Suppressor macrophage (primary cell): ENCODE measurements at places on chromosomes 13 and 19.

GRCh38 chr19:39212375-39212742 is 8.3 kb upstream of the SYCN start:
- peak; percentile 37 for DNase-seq

GRCh38 chr19:35039881-35040825 is 1.4 kb upstream of the HPN start:
- DNase-seq, result no peak

- no peak for DNase-seq
These were observed 70.1 kb downstream of the ZNF208 start for GRCh38 chr19:21940684-21941083.

DNA sequence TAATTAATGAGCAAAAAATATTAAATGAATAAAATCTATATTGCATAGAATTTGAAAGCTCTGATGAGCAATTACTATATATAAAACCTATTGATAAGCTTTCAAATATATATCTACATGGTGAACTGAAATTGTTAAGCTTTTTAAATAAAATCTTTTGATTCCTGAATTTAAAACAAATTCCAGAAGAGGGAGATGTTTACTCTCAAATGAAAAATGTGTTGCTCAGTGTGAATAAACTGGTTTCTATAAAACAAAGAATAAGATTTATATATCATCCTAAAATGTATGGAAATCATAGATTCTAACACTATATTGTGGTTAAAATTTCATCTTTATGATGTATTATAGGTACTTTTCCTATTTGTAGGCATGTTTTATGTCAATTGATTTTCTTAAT is 171.5 kb upstream of the SLITRK6 start:
- no peak for DNase-seq
